ENCODE measurements at places on chromosomes 12 and 14.

- no peak for DNase-seq
Observed at GRCh38 chr14:53978194-53978593, 21.6 kb upstream of the BMP4 start.

DNA sequence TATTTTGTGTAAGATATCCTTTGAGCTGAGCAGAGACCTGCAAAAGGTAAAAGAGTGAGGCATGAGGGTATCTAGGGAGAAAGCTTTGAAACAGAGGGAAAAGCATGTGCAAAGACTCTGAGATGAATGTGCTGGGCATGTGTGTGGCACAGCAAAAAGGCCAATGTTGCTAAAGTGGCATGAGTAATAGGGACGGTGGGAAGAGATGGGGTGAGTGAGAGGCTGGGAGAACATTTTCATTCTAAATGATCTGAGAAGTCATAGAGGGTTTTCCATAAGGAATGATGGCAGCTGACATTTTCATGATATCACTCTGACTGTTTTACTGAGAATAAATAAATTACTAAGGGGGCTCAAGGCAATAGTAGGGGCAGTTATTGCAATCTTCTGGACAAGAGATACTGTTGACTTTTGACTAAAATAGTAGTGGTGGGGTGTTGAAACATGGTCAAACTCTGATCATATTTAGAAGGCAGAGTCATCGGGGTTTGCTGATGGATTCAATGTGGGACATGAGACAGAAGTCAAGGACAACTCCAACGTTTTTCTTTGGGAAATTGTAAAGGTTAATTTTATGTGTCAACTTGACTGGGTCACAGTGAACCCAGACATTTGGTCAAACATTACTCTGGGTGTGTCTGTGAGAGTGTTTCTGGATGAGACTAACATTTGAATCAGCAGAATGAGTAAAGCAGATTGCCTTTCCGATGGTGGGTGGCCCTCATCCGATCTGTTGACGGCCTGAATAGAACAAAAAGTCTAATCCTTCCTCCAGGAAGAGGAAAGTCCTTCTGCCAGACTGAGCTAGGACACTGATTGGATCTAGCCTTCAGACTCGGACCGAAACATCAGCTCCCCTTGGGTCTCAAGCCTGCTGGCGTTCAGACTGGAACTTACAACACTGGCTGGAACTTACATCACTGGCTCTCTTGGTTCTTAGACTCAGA is 193.9 kb upstream of the PLXNC1 start:
- DNase-seq = no peak

DNA sequence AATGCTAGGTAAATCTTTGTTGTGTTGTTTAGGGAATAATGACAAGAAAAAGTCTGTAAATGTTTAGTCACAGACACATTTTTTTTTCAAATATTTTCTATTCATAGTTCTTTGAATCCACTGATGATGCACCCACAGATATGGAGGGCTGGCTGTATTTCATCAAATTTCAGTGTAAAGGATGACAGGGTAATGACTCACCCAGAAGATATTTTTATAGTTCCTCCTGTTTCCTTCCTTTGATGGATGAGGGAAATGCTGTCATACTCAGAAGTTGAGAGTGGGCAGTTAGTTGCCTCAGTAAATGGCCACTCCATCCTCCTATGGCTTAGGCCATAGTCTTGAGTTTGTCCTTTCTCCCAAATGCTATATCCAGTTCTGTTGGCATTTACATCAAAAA is 76.9 kb upstream of the REP15 start:
- DNase-seq = no peak

GRCh38 chr14:77105145-77105939 is 7.3 kb downstream of the CIPC start:
- no peak for DNase-seq

GRCh38 chr12:12818701-12819100 is 5.6 kb downstream of the DDX47 start:
- no peak for DNase-seq

GRCh38 chr14:51581017-51581881 is 70.5 kb upstream of the FRMD6 start:
- DNase-seq = no peak

DNA sequence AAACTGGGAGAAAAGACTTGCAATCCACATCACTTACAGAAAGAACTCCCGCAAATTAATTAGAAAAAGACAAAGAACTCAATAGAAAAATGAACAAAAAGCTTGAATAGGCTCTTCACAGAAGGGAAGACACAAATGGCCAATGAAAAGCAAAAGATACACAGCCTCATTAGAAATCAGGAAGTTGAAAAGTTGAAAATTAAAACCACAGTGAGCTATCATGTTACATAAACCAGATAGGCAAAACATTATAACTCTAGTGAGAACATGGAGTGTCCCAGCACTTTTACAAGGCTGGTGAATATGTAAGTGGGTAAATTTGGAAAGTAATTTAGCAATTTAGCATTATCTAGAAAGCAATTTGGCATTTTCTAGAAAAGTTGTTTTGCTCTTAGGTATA is 158.4 kb upstream of the RASSF8 start:
- DNase-seq = no peak

DNA sequence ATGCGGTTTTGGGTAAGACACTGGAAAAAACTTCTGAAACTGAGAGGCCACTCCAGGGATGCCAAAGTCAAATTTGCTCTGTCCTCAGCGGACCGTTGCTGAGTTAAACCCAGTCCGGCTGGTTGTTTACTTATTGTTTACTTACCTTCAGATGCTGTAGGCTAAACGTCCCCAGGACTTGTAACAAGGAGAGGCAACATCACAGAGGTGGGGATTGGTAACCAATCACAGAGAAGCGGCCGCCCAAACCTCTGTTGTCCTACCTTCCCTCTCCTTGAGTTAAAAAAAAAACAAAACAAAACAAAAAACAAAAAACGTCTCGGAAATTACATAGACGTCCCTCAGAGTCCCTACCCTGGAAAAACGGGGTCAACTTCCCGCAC is 380 bp downstream of the ANO2 start:
- DNase-seq = no peak

- DNase-seq = no peak
Observed at GRCh38 chr14:64787619-64788018, 83.4 kb downstream of the PLEKHG3 start.

DNA sequence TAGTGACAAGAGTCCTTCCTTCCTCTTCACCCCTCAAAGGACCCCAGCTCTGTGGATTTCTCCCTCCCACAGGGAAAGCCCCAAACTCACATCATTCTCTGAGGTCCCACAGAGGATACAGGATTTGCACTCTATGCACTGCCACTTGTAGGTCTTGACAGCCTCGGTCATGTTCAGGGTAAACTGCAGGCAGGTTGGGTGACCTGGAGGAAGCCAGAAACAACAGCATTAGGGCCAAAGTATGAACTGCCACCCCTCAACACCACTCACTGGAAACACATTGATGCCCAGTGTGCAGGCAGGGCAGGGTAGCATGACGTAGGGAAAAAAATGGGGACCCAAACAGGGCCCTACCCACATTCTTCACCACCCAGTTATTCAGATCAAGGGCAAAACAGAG is 264.4 kb downstream of the DPF3 start:
- DNase-seq = no peak

DNA sequence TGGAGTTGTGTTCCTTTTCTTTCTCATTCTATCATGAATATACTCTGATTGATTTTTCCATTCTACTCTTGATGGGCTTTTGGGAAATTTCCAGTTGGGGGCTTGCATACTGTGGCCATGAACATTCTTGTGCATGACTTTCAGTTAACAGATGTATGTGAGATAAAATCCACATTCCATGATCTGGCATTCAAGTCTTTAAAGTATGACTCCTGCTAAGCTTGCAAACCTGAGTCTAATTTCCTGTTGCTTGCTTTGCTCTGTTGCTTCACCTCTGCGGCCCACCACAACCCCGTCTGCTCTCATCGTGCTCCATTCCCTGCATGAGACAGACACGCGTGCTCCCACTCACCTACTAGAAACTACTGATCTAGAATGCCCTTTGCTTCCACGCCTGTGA is 24.3 kb upstream of the NPAS3 start:
- DNase-seq = no peak

DNA sequence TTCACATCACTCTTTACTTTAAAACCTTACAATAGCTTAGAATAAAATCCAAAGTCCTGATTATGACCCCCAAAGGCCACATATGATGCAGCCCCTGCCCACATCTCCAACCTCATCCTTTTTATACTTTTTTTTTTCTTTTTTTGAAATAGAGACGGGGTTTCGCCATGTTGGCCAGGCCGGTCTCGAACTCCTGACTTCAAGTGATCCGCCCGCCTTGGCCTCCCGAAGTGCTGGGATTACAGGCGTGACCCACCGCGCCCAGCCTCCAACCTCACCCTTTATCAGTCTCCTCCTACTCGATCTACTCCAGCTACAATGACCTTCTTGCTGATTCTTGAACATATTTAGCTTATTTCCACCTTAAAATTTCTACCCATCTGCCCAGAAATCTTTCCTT is 1.2 kb upstream of the MAPKAPK5 start:
- DNase-seq = no peak

- DNase-seq = no peak
Observed at GRCh38 chr12:13580206-13580605, 383.7 kb downstream of the EMP1 start.

GRCh38 chr12:27142101-27142721 is 59.8 kb upstream of the C12orf71 start:
- no peak for DNase-seq

- DNase-seq = no peak
Observed at GRCh38 chr12:93847517-93848474, 170.6 kb downstream of the CRADD start.

DNA sequence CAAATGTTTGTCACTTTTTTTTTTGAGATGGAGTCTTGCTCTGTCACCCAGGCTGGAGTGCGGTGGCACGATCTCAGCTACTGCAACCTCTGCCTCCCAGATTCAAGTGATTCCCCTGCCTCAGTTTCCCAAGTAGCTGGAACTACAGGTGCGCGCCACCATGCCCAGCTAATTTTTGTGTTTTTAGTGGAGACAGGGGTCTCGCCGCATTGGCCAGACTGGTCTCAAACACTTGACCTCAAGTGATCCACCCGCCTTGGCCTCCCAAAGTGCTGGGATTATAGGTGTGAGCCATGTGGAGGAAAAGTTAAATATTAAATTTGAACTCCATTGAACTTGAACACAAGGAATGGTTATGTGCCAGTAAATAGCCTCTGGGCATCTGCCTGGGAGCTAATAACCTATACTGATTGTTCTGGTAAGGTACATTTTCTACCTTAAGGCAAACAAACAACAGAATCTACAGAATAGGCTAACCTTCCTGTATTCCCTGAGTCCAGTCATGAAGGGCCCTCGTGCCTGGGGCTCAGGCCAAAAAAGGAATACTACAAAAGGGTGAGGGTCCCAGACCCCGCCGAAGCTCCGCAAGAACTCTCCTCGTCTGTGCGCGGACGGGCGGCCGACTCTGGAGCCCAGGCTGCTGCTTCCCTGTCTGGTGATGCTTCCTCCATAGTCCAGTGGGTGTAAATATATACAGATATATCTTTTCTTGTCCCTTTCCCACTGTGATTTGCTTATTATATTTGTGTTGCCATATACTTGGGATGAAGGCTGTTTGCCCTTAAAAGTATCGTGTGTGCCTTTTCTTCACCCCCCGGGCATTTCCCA is 74.0 kb upstream of the EIF5 start:
- no peak for DNase-seq
